Stimulated activated CD8-positive, alpha-beta memory T cell treated with anti-CD3 and anti-CD28 coated beads, Interleukin-4, amount 100 ng/mL, for 48 hours (primary cell): ENCODE measurements at places on chromosomes 7 and 10.

DNA sequence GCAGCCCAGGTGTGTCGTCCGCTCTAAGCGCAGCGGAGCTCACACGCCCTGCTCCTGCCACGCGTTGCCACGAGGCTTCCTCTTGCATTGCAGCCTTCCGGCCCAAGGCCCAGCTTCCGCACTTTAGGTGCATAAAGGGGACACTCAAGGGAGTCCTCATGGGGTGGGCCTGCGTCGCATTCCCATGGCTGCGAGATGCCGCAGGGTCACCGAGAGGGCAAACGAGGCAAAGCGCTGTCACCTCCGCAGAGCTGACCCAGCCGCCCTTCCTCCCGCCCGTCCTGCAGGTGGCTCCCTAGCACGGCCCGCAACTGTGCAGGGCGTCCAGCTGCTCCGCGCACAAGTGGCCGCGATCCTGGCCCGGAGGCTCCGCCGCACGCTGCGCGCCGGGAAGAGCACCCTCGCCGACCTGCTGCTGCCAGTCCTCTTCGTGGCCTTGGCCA lies 283.5 kb downstream of the ABCA13 start:
- DNase-seq, result no peak

GRCh38 chr7:150974468-150975391 lies 3.4 kb downstream of the KCNH2 start:
- peak; percentile 84 for DNase-seq

DNA sequence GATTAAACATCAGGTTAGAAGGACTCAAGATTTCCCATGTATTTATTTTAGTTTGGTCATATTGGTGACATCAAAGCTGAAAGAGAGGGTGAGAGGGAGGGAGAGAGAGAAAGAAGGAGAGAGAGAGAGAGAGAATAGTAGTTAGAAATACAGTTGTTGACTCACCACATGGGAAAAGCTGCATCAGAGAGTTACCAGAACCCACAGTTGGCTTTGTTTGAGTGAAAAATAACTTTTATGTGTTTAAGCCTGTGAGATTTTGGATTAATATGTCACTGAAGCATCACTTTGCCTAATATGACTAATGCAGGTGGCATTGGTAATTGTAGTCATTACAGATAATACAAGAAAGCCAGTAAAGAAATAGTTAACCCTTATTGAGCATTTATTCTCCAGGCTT lies 303.9 kb downstream of the REEP3 start:
- no peak for DNase-seq

DNA sequence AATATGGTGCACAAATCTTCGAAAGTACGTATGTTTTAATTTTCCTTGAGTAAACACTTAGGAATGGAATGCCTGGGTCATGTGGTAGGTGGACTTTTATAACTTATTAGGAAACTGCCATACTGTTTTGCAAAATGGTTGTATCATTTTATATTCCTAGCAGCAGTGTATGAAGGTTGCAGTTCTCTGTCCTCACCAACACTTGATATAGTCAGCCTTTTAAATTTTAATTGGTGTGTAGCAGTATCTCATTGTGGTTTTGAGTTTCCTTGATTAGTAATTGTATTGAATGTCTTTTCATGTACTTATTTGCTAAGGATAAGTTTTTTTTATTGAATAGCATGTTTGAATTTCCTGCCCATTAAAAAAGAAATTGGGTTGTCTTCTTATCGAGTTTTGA lies 926 bp upstream of the PCBD1 start:
- no peak for DNase-seq
